ENCODE measurements at places on chromosomes 2 and 18.

DNA sequence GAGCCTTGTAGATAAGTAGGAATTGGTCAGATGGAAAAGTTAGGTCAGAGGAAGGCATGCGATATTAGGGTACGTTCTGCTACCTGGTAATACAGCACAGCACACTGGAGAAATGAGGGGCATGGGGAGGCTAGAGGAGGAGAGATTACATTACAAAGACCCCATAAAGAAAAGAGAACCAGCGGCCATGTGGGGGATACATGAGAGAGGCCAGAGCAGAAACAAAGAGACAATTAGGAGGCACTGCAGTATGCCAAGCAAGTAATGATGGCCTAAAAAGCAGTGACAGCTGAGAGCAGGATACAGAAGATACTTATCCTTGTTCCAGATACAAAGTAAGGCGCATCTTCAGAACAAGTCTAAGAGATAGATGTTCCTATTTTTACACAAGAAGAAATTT, 40.0 kb downstream of the TXNL1 start:
- no peaks in the 10 kb centered on the region for H3K36me3 ChIP-seq
- no peak overlapping the region for H3K27ac ChIP-seq
- H3K4me1 ChIP-seq = no peaks in the 10 kb centered on the region
- H3K27me3 ChIP-seq = no peaks in the 10 kb centered on the region

DNA sequence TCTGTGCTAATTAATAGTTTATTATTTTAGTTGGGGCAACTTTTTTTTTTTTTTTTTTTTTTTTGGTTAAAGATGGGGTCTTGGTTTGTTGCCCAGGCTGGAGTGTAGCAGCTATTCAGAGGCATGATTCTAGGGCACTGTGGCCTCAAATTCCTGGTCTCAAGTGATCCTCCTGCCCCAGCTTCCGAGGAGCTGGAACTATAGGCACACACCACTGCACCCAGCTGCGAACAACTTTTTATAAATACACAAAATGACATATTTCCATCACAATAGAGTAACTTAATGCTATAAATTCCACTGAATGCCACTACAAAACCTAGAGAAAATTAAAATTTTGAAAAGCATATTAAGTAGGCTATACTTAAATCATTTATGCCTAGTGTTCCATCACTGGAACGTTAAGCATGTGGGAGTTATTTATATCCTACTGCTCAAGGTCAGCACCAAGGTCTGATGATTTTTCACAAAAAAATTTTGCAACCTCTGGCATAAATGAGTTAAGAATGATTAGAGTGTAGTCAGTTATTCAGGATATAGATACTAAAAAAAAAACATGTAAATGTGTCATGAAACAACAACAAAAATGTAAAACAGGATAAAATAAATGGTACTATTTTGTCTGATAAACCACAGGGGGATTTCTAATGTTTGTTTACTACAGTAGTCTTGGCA, 46.8 kb downstream of the GFPT1 start:
- no peak overlapping the region for H3K27ac ChIP-seq
- no peaks in the 10 kb centered on the region for H3K4me1 ChIP-seq
- no peak for DNase-seq
- peaks cover 10% of the 10 kb centered on the region for H3K36me3 ChIP-seq
- no peak overlapping the region for H3K4me3 ChIP-seq

GRCh38 chr18:22283116-22283395, 113.7 kb downstream of the GATA6 start:
- no peaks in the 10 kb centered on the region for H3K27me3 ChIP-seq
- H3K4me3 ChIP-seq = no peak overlapping the region
- no peaks in the 10 kb centered on the region for H3K4me1 ChIP-seq
- no peaks in the 10 kb centered on the region for H3K36me3 ChIP-seq
- no peak for DNase-seq

DNA sequence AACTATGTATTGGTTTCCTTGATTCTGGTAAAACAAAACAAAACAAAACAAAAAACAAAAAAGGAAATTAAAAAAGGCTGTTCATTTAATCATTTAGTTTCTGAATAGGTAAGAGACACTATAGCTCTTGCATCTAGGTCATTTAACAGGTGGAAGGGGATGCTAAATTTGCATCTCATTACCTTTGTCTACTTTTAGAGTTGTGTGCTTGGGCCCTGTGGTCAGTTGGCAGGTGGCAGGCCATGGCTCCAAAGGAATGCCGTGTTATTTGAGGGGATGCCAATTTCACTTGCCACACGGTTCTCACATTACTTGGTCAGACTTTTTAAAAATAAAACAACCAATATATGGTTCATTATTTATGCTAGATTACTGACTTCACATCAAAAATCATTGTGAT, 9.2 kb downstream of the GALNT13 start:
- no peak overlapping the region for H3K27ac ChIP-seq
- H3K4me1 ChIP-seq = no peaks in the 10 kb centered on the region
- no peaks in the 10 kb centered on the region for H3K27me3 ChIP-seq
- H3K36me3 ChIP-seq = no peaks in the 10 kb centered on the region
- H3K4me3 ChIP-seq = no peak overlapping the region

- H3K27me3 ChIP-seq = no peaks in the 10 kb centered on the region
- no peak for DNase-seq
- H3K27ac ChIP-seq = no peak overlapping the region
- no peak overlapping the region for H3K4me3 ChIP-seq
- H3K4me1 ChIP-seq = no peaks in the 10 kb centered on the region
- H3K36me3 ChIP-seq = no peaks in the 10 kb centered on the region
Measured at GRCh38 chr2:46187112-46187618, 110.0 kb upstream of the EPAS1 start.

Measured in mesendoderm (in vitro differentiated cells).